ENCODE measurements at places on chromosomes 6 and 20.

DNA sequence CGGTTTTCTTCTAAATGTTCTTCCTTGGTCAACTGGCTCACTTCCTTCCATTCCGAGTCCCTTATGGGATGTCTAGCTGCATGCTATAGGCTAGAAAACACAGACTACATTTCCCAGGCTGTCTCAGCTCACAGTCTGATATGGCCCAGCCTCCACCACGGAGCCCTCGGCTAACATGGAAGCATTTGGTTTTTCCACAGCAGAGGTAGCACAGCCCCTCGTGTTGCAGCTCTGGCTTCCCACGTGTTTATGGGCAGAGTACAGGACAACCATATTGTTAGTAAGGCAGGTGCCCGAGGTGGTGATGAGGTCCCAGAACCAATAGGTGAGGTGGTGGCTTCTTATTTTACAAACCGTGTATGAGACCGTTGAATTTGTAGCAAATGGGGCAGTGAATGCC, 8.7 kb downstream of the GPLD1 start:
- no peak for DNase-seq

GRCh38 chr6:100126790-100127484, 132.9 kb upstream of the MCHR2 start:
- DNase-seq: no peak

DNA sequence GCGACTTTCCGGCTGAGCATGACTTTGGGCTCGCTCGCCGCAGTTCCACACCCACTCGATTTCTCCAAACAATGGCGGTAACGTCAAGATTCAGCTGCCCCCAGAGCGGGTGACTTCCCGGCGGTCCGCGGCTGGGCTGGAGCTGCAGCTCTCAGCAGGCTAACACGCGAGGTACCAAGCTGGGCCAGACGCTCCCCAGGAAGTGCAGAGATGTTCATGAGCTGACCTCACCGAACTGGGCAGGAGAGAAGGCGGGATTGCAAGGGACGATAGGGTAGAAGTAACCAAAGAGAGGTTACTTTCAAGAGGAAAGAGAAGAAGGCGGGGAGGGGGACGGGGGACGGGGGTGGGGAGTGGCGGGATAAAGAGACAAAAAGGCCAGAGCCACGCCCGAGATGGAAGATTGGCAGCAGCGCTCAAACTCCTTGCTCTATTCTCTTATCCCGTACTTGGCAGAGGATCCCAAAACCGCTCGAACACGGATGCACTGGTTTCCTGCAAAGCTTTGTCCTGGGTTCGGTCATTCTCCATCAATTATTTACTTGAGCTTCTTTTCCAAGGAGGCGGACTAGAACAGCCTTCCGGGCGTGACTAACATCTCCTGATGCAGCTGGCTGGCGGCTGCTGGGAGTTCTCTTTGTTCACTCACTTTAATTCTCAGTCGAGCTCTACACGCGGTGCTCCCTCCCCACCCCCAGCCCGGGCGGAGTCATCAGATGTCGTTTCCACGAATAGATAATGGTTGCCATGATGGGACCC, at the start of gene MTCL3:
TSS of gene MTCL3 (minus strand) at position 626 of the 759 bp plus-strand sequence.
- no peak for DNase-seq

DNA sequence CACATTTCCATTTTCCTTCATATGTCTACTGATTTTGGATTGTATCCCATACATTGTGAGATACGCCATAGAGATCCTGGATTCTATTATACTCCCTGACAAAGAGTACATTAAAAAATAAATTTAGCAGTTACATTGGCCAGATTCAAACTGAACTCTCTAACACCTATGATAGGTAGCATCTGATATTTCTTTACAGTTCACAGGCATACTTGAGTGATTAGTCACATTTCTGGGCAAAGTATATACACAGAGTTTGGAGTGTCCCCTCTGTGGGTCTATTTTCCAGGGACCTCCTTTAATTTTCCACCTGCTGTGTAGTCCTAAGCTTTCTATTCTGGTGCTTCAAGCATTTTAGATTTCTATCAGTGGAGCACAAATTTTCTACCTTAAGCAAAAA, 96.4 kb downstream of the TBC1D32 start:
- no peak for DNase-seq

DNA sequence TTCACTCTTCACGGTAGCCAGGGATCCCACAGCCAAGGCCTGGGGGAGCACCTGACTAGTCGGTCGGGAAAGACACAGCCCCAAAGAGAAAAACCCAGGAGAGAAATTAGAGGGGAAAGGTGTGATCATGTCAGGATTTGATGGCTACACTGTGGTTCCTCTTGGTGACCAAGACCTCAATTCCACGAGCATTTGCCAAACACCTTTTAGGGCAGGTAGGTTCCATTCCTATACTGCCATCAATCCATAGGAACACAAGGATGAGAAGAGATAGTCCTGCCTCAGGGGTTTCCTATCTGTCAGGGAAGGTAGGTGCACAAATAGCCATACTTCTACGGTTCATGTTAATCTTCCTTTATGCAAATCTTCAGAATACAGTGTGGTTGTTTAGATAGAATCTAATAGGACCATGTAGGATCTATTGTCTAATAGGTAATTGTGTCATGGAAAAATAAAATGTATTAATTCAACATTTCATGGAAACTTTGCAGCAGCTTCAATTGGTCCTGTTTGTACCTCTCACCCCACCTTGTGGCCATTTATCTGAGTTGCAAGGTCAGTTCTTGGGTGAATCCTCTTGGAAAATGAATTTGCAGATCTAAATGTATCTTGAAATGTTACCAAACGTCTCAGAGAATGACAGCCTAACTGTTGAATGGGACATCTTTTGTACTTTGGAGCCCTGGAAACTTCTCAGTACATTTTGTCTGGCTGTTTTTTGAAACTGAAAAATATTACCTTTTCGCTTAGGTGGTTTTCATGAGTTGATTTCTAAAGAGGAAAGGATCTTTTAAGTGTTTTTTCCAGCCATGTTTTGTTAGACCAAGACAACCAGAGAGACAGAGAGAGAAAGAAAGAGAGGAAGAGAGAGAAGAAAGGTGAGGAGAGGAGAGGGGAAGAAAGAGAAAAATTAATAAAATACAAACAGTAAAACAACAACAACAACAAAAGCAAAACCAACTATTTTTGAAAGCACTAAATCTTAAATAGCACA, 33.7 kb upstream of the IYD start:
- peak; percentile 18 for DNase-seq

GRCh38 chr20:49803418-49803817, 9.2 kb upstream of the SLC9A8 start:
- DNase-seq: no peak

DNA sequence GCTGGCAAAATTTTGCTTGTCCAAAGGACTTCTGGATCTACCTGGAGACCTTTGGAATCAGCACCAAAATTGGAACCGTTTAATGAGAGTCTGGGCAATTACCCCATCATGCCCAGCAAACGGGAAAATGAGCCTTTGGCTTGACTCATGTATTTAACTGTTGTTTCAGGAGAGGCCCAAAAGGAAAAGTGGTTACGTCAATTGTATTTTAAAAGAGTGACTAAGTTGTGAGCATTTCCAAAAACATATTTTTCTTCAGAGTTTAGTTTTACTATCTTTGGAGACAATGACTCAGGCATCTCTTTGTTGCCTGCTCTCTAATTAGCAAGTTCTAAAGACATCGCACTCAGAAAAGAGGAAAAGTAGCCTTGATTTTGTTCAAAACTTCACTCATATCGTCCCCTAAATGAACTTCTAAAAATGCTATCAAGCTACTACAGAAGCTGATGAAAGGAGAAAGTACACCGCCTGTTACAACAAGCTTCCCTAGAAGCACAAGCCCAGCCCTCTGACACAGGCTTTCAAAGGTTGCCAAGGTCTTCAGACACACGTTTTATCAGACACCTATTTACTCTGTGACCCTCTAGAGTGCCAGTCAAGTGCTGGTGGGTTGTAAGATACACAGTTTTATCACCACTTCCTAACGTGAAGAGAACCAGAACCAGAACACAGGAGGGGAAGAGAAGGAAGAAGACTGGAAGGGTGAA, 146.2 kb downstream of the TBX18 start:
- no peak for DNase-seq

GRCh38 chr6:2794171-2794730, 29.1 kb downstream of the WRNIP1 start:
- DNase-seq: no peak

DNA sequence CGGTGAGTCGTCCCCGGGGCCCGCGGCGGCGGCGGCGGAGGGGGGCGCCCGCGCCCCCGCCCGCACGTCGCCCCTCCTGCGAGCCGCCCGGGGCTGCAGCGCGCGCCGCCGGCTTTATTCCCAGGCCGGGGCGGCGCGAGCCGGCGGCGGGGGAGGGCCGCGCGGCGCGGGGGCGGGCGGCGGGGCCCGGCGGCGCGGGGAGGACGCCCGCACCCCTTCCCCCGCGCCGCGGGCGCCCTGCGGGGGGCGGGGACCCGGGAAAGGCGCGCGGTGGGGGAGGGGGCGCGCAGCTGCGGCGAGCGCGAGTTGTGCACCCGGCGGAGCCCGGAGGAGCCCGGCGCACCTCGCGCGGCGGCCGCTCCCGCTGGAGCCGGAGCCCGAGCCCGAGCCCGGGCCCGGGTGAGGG, 646 bp downstream of the HMGA1 start:
- DNase-seq: peak; percentile 40

DNA sequence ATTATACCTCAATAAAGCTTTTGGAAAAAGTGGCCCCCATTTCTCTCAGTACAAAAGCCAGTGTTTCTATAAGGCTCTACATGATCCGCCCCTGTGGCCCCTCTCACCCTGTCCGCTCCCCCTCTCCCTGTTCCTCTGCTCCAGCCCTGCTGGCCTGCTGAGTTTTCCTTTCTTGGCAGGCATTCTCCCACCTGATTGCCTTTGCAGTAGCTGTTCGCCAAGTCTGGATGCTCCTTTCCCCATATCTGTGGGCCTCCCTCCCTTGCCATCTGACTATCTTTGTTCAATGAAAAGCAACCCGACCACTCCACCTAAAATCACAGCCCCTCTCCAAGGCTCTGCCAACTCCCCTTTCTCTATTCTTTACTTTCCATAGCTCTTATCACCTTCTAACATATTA, 33.2 kb downstream of the CDH22 start:
- no peak for DNase-seq

DNA sequence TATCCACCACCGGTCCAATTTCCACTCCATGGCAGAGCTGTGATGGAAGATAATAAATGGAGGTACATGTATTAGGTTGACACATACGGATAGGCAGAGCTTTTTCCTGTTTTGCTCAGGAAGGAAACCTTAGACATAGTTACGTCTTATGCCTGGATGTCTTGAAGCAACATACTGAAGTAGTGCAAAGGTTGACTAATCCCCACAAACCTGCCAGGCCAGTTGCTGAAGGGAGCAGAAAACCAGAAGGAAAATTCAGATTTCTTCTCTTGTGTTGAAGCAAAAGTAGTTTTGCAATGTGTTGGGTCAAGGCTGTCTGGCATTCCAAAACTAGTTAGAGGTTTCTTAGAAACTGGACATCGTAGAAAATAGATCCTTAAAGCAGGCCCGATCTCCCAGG, 68.7 kb downstream of the PHACTR1 start:
- DNase-seq: no peak

GRCh38 chr20:37346236-37346534, 245 bp downstream of the SRC start:
- DNase-seq: no peak

DNA sequence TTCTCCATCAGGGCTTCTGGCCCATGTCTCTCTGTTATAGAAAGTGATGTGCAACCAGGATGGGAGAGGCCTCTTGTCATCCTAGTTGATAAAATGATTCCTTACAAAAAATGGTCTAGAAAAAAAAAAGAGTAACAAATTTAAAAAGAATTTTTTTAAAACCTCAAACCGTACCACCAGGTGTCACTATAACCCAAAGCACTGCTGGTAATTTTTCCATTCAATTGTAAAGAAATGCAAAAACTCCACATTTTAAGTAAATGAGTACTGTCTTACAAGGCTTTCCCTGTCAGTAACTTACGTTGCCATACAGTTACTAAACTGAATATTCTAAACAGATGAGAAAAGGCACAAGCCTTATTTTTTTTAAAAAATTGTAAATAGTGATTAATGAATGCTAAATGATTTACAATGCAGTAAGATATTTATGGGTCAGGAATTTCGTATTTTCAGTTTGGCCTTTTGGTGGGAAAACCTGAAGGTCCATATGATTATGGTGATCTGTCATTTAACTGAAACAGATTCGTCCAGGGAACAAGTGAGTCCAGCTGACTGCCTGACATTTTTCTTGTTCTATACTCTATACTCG, 95.4 kb downstream of the OGFRL1 start:
- DNase-seq: no peak

GRCh38 chr6:297571-298232, 5.4 kb downstream of the DUSP22 start:
- DNase-seq: no peak

- no peak for DNase-seq
These were observed 310.8 kb downstream of the BMP7 start for GRCh38 chr20:56955680-56956079.

DNA sequence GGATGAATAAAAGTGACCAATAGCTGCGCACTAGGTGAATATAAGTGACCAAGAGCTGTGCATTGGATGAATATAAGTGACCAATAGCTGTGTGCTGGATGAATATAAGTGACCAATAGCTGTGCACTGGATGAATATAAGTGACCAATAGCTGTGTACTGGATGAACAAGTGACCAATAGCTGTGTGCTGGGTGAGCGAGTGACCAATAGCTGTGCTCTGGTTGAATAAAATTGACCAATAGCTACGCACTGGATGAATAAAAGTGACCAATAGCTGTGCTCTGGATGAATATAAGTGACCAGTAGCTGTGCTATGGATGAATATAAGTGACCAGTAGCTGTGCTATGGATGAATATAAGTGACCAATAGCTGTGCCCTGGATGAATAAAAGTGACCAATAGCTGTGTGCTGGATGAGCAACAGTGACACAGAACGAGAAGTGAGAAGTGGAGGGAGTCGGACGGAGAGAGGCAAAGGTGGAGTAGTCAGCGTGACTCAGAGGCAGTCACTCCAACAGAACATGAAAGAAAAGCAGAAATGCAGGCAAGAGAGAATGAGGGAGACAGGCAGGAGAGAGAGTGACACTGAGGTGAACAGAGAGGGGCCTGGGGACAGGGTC, 38.5 kb downstream of the RBM38 start:
- DNase-seq: peak; percentile 75

- peak; percentile 11 for DNase-seq
These were observed 106.3 kb downstream of the PRKN start for GRCh38 chr6:162621246-162621645.

GRCh38 chr20:58407201-58407873, 18.3 kb downstream of the VAPB start:
- DNase-seq: no peak

- DNase-seq: no peak
These were observed 23.0 kb downstream of the IL17F start for GRCh38 chr6:52221302-52221701.

DNA sequence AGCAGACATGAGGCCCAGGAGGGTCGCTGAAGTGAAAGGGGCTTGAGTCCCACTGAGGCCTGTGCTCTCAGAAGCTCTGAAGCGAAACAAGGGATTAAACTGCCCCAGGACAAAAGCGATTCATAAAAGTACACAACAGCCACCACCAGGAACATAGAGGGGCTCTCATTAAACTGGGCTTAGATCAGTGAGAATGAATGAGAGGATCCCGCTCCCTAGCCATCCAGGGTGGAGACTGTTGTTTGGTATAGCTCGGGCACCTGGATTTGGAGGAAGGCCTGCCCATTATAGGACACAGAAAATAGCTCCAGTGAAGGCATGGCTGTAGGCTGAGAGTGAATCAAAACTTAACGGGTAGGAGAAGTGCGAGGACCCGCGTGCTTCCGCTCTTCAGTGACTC, 91.6 kb upstream of the TAB2 start:
- no peak for DNase-seq

GRCh38 chr20:32780278-32780677, 18.1 kb downstream of the DNMT3B start:
- DNase-seq: no peak

All from H54 (cell line).